Right lobe of liver (tissue), 6 donors: ENCODE measurements at places on chromosomes 11 and 22. TPM values are rescaled to one million over a fixed set of nuclear protein-coding genes. Genes with fewer than 3 reads are reported as not detected.

DNA sequence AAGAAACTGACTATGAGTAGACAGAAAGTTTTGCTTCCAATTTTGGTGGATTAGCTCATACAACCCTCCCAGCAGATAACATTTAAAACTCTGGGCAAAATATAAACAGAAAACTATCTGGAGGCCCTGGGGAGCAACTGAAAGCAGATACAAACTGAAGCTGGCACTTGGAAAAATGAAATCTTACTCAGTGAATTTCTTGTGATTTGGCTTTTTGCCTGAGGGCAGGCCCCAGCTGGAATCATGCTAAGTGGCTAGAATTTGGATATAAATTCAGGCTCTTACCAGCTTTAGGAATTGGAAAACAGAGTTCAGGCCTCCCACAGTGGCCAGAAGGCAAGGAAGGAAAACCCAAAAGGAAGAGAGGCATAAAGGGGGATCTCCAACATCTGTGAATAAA is 85.8 kb downstream of the EFCAB6 start:
- no peak for DNase-seq

DNA sequence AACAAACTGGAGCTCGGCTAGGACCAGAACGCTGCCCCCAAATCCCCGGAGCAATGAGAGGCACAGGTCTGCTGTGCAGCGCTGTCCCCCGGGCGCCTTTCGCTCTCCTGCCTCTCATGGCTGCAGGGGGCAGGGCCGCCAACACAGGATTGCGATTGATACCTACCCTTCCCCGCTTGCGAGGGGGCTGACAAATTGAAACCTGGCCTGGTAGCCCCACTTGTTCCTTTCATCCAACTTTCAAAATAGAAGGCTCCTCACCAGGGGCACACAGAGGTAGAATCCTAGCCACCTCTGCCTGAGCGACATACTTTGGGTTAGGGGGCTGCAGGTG is 642 bp upstream of the CASTOR1 start:
- DNase-seq = no peak

Gene CHCHD10
- total RNA-seq = 407 TPM

GRCh38 chr11:128343135-128343514 is 244.2 kb downstream of the ETS1 start:
- DNase-seq = no peak

Gene TRPM5
- total RNA-seq = not detected

Gene CD248
- 1.3 TPM for total RNA-seq
